Fibroblast of skin of left biceps (primary cell): ENCODE measurements at places on chromosomes 3 and 15.

DNA sequence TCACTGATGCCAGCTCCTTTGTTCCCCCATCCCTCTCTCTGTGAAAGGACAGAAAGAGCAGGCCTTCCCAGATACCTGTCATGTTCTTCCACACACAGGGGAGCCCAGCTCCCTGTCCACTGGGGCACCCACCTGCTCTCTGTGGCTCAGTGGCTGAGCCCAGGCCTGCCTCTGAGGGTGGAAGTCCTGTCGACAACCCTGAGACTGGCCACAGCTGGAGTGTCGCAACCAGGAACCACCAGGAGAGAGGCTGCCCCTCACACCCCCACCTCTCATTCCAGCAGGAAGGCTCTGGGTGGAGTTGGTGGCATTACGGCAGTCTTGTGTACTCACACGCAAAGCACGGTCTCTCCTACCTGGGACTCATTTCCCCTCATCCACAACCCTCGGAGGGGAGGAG, 66.3 kb downstream of the MEGF11 start:
- DNase-seq, result no peak

DNA sequence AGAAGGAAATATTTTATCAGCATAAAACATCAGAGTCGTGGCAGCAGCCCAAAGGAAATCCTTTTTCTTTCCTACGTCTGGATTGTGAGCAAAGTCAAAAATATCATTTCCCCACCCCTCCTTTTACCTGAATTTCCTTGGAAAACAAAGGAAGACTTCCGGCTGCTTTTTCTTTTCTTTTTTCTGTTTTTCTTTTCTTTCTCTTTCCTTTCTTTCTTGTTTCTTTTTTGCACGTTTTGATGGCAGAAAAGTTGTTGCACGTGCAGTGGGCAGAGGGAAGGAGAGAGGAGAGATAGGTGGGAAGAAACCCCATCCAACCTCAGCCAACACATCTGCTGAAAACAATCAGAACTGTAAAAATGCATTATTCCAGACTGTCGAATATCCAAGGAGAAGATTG, 544 bp upstream of the MYO1E start:
- DNase-seq, result no peak

GRCh38 chr15:70762469-70763119, 764 bp downstream of the UACA start:
- no peak for DNase-seq

- peak; percentile 98 for DNase-seq
Measured at GRCh38 chr3:106428565-106428994, 559.8 kb upstream of the CBLB start.

GRCh38 chr3:53062905-53063304, 17.0 kb upstream of the SFMBT1 start:
- DNase-seq, result no peak
